ENCODE measurements at places on chromosomes 2 and 18.

- DNase-seq, result no peak
Observed at GRCh38 chr2:220887876-220888275, 684.2 kb downstream of the EPHA4 start.

DNA sequence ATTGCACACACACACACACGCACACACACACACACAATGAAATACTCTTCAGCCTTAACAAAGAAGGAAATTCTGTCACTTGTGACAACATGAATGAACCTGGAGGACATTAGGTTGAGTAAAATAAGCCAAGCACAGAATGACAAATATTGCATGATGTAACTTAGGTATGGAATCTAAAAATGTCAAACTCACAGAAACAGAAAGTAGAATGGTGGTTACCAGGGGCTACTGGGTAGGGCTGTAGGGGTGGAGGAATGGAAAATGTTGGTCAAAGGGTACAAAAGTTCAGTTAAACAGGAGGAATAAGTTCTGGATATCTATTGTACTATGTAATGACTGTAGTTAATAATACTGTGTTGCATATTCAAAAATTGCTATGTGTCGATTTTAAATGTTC, 29.5 kb downstream of the SCN2A start:
- no peak for DNase-seq

DNA sequence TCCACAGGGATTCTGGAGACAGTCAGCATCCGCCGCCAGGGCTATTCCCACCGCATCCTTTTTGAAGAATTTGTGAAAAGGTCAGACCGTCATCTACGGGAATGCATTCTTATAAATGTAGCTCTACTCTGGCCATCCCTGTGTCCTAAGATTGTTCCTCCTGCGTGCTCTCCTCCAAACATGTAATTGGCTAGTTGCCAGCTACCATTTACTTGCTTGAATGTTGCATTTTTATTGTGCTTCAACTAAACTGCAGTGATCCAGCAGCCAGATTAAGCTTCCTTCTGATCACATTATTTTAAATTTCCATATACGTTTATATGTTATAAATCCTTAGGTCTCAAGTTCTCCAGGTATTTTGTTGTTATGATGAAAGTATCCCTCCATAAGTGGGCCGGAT, 248.5 kb upstream of the SP5 start:
- no peak for DNase-seq

GRCh38 chr2:160318218-160318617, 118.1 kb upstream of the ITGB6 start:
- no peak for DNase-seq

- peak; percentile 74 for DNase-seq
Observed at GRCh38 chr18:48022531-48023329, 92.3 kb upstream of the SMAD2 start.

- DNase-seq, result no peak
Observed at GRCh38 chr2:136381722-136382633, 264.0 kb upstream of the CXCR4 start.

DNA sequence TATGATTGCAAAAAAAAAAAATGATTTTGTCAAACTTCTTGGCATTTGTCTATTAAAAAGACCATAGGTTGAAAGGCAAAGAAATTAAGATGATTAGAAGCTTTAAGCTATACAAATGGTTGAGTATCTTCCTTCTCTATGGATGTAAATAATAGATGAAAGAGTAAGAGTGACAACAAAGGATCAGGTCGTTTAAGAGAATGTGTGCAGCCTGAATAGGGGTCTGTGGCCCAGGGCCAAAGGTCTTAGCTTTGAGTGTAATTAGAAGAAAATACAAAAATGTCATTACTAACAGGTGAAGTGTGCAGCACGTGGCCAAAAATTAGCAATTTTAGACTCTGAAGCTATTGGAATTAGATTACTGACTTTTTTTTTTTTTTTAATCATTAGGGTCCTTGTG, 122.4 kb downstream of the GREB1L start:
- DNase-seq, result no peak

GRCh38 chr2:240024766-240025165, 376 bp downstream of the NDUFA10 start:
- DNase-seq, result no peak

DNA sequence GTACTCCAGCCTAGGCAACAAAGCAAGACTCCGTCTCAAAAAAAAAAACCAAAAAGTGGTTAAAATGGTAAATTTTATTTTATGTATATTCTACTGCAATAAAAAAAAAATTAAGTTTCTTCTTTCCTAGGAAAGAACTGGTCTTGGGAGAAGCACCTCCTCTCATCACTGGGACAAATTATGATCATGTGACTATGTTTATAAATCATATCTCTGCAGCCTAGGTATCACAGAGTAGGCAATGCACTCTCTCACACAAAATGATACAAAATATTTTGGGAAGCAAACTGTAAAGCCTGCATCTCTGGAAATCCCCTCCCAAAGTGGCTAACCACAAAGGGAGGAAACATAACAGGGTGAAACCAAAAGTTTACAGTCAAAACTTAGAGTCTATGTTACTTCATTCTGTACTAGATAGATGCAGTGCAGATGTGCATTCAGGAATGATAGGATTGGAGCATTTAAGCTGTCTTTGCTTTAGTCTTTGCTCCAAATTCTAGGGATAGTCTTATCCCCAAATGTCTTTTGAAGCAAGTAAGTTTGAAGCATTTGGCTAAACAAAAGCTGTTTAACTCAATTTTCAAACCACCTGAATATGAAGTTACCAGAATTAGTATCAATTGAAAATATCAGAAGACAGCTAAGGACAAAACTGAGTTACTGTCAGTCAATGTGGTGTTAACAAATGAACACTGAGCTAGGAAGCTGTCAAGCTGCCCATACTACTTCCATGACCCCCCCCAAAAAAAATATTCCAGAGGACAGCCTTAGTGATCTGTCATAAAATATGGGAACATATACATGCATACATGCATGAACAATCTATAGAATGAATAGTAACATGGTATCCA, 21.1 kb upstream of the MALT1 start:
- no peak for DNase-seq

GRCh38 chr2:2762913-2763312, 431.8 kb upstream of the MYT1L start:
- DNase-seq, result no peak

DNA sequence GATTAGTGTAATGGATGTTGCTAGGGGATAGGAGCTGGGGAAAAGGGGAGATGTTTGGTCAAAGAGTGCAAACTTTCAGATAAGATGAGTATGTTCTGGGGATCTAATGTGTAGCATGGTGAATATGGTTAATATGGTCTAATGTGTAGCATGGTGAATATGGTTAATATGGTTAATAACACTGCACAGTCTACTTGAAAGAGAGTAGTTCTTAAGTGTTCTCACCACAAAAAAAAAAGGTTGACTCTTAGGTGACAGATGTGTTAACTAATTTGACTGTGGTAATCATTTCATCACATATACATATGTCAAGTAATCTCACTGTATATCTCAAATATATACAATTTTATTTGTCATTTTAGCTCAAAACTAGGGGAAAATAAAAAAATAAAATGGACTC, 121.3 kb upstream of the CD226 start:
- no peak for DNase-seq

DNA sequence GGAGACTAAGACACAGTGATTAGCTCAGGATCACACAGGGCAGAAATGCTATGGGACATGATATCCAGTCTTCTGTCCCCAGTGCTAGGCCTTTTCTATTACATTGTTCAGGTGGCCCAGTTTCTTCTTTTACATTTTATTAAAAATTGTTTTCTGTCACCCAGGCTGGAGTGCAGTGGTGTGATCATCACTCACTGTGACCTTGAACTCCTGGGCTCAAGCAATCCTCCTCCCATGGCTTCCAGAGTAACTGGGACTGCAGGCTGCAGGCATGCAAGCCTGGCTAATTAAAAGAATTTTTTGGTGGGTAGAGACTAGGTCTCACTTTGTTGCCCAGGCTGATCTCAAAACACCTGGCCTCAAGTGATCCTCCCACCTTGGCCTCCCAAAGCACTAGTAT, 15.4 kb downstream of the PDK1 start:
- DNase-seq, result no peak

DNA sequence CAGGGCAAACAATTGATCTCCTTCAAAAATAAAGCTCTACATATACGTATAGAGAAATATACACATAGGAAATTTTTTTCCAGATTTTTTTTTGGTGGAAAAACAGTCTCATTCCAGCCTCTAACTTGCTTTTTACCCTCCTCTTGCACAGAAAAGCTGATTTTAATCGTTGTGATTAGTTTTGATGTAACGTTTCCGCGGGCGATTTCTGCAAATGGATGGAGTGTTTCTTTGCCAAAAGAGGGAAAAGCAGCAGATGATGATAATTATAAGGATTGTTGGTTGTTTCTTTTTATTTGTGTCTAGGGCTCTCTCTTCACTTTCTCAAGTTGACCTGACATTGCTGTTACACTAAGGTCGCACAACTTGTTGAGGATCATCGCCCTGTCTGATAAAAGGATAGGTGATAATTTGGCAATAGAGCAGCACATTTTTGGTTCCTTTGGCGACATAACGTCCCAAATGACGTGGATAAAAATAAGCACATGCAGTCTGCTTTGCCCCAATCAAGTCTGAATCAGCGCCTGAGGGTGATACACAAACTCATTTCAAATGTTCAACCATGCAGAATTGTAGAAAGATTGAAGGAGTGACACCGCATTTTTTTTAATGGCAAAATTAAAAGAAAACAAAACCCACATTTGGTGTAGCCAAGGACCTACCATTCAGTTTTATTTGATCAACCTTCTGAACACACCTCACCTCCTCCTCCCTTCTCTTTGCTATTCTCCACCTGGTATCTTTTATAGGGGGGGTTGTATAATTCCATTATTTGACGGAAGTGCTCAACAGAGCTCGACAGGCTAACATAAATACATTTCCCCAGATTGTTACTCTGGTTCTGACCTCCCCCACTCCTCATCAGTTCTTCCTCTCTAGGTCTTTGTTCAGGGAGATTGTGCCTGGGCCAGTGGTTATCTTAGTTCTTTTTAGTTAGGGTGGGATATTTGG, 109.6 kb upstream of the KCTD1 start:
- DNase-seq, result no peak

DNA sequence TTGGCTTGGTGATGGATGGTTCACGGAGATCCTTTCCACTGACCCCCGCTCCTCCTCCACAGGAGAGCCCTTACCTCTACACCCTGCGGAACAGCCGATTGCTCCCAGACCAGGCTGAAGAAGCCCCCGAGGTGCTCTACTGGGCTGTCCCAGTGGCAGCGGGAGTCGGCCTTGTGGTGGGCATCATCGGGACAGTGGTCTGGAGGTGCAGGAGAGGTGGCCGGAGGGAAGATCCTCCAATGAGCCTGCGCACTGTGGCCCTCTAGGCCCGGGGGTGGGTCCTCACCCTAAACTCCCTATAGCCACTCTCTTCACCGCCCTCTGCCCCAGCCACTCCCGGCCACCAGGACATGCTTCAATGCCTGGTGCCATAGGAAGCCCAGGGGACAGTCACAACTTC, 108.8 kb upstream of the PPP1CB start:
- no peak for DNase-seq

- DNase-seq, result no peak
Observed at GRCh38 chr2:228348516-228349064, 167.1 kb upstream of the SPHKAP start.

- DNase-seq, result no peak
Observed at GRCh38 chr2:110099038-110099425, 16.6 kb downstream of the MALL start.

DNA sequence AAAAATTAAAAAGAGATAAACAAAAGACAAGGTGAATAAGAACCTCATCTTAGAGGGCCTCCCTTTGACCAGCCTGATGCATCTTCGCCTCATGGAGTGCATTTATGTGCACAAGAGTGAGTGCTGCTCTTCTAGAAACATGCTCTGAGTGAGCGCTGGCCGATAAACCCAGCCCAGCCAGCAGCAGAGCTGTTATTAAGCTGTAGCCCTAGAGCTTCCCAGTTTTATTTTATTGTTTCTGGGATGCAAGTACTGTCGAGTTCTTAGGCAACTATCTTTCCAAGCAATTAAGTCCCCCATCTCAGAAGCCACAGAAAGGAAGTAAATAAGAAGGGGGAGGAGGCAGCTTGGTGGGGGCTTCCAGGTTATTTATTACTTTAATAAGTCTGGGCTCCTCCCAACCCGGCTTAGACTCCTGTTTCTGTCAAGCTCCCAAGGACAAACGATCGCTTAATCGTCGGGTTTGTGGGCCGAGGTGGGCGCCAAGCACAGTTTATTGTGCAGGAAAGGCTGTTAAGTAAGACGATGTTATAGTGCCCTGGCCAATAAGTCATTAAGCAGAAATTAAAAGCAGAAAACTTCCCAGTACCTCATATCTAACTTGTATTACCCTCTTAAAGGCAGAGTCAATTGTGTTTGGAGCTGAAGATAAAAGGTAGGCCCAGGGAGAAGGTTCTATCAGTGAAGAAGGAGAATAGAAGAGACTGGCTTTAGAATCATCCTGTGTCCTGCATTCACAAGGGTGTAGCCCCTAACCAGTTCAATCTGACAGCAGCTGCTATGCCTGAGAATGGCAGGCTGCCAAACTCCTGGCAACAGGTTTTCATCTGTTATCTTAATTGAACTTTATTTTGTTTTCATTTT, 176.3 kb downstream of the PIK3C3 start:
- DNase-seq, result no peak

GRCh38 chr18:48111587-48111986, 181.1 kb upstream of the SMAD2 start:
- DNase-seq, result no peak

GRCh38 chr2:96326564-96326963, 1.4 kb downstream of the ITPRIPL1 start:
- DNase-seq, result no peak

GRCh38 chr2:193861557-193861956, 1666.8 kb upstream of the TMEFF2 start:
- DNase-seq, result no peak

GRCh38 chr18:156514-157230, 1.7 kb upstream of the USP14 start:
- DNase-seq, result no peak

Data from amniotic epithelial cell (primary cell).